Dorsolateral prefrontal cortex (tissue), 122 donors: ENCODE measurements at places on chromosomes 7 and 10. TPM values are rescaled to one million over a fixed set of nuclear protein-coding genes. Genes with fewer than 3 reads are reported as not detected.

SLC29A3 gene
- 10.5 TPM for total RNA-seq

NRAP gene
- 0.54 TPM for total RNA-seq

DNA sequence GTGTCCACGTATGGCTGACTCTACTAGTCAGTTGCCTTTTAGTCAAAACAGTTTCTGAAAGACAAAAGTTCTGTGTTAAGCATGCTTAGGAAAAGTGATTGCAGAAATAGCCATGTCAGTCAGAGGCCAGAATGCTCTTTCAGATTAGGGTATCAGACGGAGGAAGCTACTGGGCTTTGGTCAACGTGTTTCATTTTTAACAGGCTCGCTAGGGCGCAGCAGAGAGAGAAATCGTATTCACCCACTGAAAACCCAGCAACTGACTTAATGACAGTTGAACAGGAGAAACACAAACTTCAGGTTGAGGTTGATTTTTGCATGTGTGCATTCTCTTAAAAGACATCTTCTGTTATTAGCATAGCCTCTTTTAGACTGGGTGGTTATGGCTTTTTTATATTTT is 322.6 kb upstream of the KIAA1217 start:
- no peak for DNase-seq

DNA sequence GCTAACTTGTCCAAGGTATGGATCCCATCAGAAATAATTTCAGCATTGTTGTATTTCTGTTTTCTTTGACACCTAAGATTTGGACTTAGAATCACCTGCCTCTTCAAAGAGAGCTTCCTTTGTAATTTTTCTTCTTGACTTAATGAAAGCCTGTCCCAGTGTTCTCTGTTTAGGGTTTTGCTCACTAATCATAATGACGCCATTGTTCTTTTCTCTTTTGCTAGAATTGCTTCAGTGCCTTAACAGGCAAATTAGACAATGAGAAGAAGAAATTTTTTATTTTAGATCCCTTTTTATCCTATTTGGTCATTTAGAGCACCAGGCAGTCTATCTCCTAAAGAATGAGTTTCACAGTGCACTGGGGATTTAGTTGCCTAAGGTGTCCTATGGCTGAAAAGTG is 128.5 kb downstream of the SND1 start:
- DNase-seq, result no peak

TRIP6 gene
- total RNA-seq, result 16.7 TPM

GRCh38 chr7:37732253-37732652 is 48.7 kb downstream of the GPR141 start:
- DNase-seq, result no peak

GRCh38 chr7:53302496-53303246 is 267.2 kb downstream of the POM121L12 start:
- no peak for DNase-seq

HABP2 gene
- 3.5 TPM for total RNA-seq

DNA sequence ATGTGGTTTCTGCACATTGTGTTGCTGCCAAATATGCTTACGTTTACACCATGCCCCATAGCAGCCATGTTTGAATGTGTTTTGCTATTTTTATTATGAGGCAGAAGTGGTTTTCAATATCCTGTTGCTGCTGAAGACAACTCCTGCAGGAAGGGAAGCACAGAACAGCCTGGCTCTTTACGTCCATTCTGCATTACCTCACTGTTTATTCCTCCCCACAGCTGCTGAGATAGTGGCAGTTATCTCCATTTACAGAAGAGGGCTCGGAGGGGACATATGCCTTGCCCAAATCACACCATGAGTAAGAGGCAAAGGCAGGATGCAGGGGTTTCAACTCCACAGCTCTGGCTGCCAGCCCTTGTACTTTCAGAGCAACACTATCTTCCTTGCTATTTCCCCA is 35.3 kb downstream of the PLPP4 start:
- no peak for DNase-seq

- DNase-seq, result no peak
Measured at GRCh38 chr7:106537119-106537518, 123.8 kb downstream of the CCDC71L start.

CC2D2B gene
- total RNA-seq, result 4.6 TPM

- DNase-seq, result no peak
Measured at GRCh38 chr10:12702215-12702770, 299.2 kb downstream of the CCDC3 start.
